ENCODE measurements at places on chromosomes 7 and 10.

GRCh38 chr10:35037104-35037503, 53.0 kb downstream of the CUL2 start:
- no peak for DNase-seq

DNA sequence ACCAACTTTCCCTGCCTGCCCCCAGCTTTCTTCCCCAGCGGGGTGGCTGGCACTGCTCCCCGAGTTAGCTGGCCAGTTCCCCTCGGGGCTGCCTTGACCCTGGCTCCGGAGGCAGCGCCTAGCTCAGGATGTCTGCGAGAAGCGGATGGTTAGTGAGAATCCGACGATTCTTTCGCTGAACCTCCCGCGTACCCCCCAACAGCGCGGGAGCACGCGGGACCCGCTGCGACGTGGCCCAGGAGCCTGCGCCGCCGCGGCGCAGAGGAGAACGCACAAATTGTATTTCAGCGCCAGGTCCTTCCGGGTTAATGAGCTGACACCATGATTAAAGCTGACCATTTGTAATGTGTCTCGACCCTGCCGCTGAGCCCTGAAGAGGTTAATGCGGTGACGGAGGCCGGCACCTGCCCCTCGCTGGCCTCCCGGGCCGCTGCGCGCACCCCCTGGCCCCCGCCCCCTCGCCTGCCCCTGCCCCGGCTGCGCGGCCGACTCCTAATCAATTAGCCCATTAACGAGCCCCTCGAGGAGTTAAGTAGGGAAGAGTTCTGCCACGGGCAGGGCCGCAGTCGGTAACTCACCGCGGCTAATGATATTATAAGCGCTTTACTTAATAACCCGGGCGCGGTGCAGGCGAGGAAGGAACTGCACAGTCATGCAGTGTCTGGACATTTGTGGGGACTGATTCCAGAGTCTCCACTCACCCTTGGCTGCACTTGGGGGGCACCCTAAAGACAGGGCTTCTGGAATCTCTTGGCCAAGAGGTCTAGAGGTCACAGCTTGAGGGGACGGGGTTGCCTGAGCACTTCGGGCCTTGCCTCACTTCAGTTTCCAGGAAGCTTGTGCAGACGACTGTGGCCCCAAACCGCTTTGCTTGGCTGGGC, 1.7 kb upstream of the HMX2 start:
- no peak for DNase-seq

DNA sequence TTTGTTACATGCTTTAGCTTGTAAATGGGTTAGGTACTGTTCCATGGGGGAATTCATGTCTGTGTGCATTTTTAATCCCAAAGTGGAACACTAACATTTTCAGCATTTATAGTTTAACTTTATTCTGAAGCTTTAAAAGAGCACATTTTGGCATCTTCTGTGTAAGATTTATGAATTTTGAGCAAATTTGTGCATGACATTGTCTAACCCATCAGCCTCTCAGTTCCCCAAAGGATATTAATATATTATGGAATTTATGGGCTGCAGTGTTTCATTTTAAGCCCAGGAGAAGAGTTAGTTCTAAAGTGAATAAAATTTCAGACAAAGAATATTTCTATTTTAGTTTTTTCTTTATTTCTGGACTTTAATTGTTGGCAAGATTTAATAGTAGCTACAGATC, 421.4 kb downstream of the PLXDC2 start:
- no peak for DNase-seq

DNA sequence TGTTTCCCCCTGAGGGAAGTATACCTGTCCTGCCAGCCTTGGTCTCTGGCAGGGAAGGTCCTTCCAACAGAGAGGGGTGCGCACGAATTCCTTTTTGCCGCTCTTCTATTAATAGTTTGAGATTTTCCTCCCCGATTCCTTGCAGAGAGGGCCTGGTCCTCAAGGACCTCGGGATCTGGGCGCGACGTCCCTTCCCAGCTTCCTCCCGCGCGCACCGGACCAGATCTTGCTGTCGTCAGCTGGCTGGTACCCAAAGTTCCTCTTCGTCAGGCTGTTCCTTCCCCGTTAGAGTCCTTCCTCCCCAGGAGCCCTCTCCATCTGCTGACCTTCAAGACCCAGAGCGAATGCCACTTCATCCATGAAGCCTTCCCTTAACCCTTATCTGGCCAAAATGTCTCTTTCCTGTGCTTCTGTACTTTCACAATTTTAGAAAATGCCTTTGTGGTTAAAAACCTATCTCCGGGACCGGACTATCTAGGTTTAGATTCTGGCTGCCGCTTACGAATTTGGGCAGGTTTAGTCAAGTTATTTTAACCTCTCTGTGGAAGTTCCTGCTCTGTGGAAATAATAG, 851 bp upstream of the GOT1 start:
- no peak for DNase-seq

DNA sequence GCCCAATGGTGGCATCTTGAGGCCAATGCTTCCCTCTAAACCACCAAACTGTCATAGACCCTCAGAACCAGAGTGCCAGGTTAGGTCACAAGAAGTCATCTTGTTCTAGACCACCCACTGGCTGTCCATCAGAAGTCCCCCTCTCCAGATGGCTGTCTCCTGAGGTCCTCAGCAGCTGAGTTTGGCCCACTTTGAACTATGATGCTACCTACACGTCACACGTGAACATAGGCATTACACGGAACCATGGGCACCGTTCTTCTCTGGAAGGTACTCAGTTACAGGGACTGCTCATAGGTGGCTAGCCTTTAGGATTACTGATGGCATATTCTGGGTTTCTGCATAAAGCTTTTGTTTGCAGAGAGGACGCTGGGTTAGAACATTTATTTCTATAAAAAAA, 166.4 kb downstream of the ADAM12 start:
- no peak for DNase-seq

GRCh38 chr7:73560109-73560835, 2.8 kb upstream of the BCL7B start:
- DNase-seq: no peak

GRCh38 chr10:45432700-45433472, 58.9 kb downstream of the ALOX5 start:
- DNase-seq: no peak

DNA sequence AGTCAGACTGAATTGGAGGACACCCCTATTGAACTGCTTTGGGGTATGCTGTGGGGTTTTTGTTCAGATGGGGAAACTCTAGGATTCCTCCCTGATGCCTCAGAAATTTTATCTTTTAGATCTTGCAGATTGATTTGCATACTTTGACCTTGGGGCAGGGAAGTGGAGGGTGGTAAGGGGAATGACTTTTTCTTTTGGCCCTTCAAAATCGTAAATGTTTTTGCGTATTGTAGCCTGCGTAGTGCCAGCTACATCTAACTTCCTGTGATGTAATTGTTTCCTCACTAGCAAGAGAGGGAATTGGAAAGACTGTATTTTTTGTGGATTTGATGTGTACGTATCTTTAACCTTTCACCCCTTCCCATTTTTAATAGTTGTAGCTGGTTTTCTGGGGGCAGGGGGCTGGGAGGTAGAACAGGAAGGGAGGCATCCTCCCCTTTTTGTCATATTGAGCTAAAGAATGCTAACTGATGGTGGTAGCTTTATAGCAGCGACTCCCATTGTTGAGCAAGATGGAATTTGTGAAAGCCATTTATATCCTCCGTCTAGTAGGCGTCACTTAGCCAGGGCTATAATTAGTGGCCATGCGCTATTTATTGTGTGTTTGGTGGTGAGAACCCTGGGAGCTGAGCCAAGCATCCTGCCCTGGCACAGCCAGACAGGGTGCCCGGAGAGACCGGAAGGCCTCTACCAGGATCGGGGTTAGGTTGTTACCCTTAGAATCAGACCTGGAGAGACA, 11.3 kb downstream of the DUSP5 start:
- DNase-seq: no peak

GRCh38 chr10:89207181-89207800, at the start of gene CH25H:
CH25H (minus strand) TSS chr10:89207317; CDS start chr10:89207292, 25 bp downstream.
- DNase-seq: peak; percentile 21

DNA sequence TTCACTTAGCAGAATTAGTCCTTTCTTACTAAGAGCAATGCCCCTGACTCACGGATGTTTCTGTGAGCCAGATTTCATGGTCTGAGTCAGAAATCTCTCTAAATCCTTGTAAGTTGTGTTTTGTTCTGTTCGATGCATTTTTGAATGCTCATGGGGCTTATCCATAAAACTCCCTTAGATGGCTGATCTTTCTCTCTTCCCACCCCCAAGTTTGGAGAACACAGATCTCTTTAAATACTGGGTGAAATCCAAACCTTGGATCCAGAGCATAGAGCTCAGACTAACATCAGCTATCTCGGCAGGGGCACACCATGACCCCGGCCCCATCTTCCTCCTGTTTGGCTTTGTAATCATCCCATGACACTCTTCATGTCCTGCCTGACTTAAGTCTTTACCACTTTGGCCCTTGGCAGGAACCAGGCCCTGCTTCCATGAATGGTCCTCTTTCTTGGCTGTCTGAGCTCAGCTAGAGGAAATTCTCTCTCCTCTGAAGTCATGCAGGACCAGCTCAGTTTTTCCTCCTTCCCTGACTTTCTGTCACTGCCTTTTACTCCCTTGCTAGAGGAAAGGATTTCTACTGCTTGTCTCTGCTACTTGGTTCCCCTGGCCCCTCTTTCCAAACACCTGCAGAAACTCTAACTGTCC, 120.4 kb upstream of the RAB11FIP2 start:
- DNase-seq: no peak

DNA sequence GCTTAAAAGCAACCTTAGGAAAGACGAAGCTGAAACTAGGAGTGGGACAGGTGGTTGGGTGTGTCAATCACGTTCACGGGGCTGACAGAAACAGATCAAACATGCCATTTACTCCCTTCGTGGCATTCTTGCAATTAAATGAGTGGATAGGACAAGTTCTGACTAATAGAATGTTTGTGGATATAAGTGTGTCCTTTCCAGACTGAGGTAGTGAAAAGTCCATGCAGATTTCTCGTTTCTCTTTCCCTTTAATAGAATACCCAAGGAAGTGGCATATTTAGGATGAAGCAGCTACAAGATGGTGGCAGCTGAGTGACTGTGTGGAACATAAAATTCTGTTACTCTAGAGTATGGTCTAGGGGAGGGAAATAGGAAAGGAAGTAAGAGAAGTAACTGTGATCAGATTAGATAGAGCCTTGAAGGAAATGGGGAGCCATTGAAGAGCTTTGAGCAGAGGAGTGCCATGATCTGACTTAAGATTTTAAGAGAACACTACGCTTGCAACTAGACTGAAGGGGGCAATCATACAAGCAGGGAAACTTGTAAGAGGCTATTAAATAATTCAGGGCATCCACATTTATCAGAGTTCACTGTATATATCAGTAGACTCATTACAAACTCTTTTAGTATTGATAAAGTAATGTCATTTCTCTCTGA, 46.3 kb upstream of the HYAL4 start:
- DNase-seq: no peak

- no peak for DNase-seq
Measured at GRCh38 chr10:100470367-100470766, 7.6 kb downstream of the WNT8B start.

DNA sequence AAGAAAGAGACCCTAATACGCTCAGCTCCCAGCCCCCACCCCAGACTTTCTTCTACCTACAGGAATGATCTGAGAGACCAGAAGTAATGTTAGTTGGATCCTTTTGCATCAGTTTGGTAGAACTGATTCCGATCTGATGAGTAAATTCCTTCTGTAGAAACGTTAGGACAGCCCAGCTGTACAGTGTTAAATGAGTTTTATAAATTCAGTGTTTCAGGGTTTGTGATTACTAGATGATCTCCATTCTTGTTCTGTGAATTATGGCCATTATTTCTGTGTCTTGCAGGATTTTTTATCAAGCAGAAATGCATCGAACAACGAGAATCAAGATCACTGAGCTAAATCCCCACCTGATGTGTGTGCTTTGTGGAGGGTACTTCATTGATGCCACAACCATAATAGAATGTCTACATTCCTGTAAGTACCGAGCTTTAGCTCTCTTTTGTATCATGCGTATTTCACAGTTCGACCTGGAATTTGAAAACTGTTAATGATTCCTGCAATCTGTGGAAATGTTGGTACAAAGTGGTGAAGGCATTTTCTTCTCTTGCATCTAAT, 5.3 kb downstream of the BMI1 start:
- DNase-seq: no peak

DNA sequence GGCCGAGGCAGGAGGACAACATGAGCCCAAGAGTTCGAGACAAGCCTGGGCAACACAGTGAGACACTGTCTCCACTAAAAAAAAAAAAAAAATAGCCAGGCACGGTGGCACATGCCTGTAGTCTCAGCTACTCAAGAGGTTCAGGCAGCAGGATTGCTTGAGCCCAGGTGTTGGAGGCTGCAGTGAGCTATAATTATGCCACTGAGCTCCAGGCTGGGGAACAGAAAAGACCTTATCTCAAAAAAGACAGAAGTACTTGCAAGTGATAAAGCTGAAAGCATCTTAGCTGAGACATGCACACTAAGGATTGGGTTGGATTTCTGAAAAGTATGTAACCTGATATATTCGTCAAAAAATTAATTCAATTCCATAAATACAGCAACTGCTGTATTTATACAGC, 68.4 kb downstream of the PPP1R3C start:
- no peak for DNase-seq

GRCh38 chr7:83032195-83032594, 130.5 kb downstream of the PCLO start:
- DNase-seq: no peak

DNA sequence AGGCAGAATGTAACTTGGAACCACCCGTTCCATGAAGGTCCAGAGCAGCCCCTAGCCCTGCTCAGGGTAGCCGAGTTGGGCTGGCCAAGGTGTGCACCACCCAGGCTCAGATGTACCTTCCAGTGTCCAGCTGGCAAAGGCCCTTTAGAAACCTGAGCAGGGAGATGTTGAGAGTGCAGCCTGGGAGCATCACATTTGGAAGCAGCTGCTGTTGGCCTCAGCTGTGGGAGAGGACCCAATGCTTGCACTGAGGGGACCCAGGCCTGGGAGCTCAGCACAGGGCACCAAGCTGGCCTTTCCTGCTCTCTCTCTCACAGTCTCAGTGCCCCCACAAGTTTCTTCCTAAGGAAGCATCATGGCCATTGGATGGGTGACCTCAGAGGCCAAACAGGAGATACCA, 33.5 kb downstream of the ANXA8 start:
- no peak for DNase-seq

DNA sequence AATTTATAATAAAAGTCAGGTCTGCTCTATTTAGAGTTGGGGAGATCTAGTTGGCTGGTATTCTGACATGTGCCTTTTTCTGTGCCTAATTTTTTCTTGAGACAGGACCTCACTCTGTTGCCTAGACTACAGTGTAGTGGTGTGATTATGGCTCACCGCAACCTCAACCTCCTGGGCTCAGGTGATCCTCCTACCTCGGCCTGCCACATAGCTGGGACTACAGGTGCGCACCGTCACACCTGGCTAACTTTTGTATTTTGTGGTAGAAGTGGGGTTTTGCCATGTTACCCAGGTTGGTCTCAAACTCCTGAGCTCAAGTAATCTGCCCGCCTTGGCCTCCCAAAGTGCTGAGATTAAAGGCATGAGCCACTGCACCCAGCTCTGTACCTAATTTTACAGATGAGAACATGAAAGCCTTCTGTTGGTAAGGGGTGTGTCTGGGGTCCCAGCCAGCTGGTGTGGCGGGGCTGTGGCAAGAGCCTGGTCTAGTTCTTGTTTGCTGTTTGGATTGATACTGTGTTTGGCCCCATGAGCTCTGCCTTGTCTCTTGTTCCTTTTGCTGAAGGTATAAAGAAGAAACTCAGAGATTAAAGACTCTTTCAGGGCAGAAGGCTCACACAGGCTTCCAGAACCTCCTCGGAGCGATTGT, 31.4 kb downstream of the POR start:
- no peak for DNase-seq

- no peak for DNase-seq
Measured at GRCh38 chr7:113402482-113402881, 284.1 kb upstream of the SMIM30 start.

- DNase-seq: no peak
Measured at GRCh38 chr10:130809761-130810515, 501.6 kb downstream of the TCERG1L start.

GRCh38 chr10:46282842-46283574, 3.8 kb upstream of the ANTXRL start:
- DNase-seq: peak; percentile 57
